Stimulated activated CD8-positive, alpha-beta memory T cell treated with anti-CD3 and anti-CD28 coated beads, Interleukin-2, amount 100 ng/mL, for 1 hour (primary cell): ENCODE measurements at places on chromosomes 11 and 22.

DNA sequence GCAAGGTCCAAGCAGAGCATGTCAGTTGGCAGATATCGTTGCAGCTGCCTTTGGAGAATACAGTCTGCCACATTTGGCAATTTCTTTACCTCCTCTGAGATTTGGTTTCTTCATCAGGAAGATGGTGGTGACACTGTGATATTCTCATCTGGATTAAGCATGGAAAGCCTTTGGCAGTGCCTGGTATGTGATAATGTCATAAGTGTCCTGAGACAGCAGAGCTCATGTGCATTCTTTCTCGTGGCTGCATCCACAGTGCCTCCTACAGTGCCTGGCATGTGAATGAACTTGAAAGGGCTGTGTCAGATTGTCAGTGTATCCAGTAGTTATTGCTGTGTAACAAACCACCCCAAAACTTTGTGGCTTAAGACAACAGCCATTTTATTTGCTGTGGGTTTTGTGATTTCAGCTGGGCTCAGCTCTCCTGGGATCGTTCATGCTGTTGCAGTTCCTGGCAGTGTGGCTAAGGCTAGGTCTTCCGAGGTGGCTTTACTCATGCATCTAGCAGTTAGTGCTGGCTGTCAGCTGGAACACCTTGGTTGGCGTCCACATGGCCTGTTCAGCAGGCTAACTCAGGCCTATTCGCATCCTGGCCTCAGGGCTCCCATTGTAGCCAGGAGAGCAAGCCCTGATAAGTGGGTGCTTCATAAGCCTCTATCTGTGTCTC, 35.7 kb upstream of the MICAL2 start:
- DNase-seq: no peak

GRCh38 chr11:128892866-128893565, 1.9 kb downstream of the KCNJ5 start:
- DNase-seq: no peak

- DNase-seq: no peak
Measured at GRCh38 chr22:44147008-44147645, 33.6 kb upstream of the PARVG start.

DNA sequence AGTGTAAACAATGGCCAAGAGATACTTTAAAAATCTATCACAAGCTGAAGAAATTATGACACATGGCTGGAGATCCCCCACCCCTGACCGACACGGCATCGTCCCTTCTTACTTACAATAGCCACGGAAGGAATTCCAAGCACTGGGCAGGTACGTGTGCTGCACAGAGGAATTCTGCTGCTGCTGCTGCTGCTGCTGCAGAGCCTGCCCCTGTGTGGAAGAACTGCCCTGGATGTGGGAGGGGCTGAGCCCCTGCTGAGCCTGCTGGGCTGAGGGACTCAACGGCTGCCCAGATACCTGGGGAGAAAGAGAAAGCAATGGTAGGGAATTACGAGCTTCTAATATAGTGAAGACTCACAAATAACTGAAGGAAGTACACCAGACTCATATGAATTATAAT, 15.0 kb upstream of the NFRKB start:
- no peak for DNase-seq

- DNase-seq: peak; percentile 27
Measured at GRCh38 chr11:116276051-116277044, 496.4 kb downstream of the BUD13 start.
